NT2/D1 (cell line): ENCODE measurements at places on chromosomes 3 and 15.

DNA sequence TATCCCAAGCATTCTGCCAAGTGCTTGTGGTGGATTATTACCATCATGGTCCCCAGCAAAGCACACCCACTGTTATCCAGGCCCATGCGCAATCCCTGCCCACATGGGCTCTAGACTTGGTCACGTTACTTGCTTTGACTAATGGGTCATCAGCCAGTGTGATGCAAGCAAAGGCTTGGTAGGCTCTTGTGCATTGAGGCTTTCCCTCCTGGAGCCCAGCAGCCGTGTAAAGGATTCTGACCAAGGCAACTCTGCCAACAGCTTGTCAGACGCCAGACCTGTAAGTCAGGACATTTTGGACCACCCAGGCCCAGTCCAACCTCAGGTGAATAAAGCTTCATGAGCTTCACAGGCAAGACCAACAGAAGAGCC, 93.9 kb downstream of the ABHD5 start:
- DNase-seq: no peak

DNA sequence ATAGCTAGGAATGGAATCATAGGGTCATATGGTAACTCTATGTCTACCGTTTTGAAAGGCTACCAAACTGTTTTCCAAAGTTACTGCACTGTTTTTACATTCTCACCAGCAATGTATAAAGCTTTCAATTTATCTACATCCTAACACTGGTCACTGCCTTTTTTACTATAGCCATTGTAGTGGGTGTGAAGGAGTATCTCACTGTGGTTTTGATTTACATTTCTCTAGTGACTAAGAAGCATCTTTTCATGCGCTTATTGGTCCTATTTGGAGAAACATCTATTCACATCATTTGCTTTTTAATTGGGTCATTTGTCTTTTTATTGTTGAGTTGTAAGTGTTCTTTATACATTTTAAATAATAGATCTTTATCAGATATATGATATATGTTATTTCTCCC, 53.3 kb downstream of the PIK3R4 start:
- DNase-seq: no peak

DNA sequence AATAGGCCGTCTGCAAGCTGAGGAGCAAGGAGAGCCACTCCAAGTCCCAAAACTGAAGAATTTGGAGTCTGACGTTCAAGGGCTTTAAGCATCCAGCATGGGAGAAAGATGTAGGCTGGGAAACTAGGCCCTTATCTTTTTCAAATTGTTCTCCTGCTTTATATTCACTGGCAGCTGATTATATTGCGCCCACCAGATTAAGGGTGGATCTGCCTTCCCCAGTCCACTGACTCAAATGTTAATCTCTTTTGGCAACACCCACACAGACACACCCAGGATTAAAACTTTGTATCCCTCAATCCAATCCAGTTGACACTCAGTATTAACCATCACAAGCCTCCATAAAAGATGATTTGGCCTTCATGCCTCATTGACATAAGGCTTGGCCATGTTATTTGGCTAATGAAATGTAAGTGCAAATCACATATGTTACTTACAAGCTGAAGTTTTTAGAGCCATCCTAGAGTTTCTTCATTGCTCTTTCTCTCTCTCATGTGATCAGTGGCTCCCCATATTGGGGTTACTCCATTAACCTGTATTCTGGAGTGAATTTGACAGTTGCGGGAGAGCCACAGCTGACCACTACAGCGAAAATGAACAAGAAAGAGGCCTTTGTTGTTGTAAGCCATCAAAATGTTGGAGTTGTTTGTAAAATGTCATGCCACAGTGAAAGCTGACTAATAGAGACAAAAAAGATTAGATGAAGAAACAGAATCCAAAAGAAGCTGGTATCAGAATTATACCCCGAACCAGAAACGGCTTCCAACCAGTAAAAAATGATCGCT, 61.7 kb downstream of the GBE1 start:
- no peak for DNase-seq

- no peak for DNase-seq
Observed at GRCh38 chr15:92928225-92928750, 28.2 kb downstream of the CHD2 start.

- DNase-seq: no peak
Observed at GRCh38 chr3:32285891-32286290, 47.4 kb downstream of the CMTM8 start.

GRCh38 chr15:83559310-83559966, 94.5 kb upstream of the ADAMTSL3 start:
- DNase-seq: peak; percentile 68

DNA sequence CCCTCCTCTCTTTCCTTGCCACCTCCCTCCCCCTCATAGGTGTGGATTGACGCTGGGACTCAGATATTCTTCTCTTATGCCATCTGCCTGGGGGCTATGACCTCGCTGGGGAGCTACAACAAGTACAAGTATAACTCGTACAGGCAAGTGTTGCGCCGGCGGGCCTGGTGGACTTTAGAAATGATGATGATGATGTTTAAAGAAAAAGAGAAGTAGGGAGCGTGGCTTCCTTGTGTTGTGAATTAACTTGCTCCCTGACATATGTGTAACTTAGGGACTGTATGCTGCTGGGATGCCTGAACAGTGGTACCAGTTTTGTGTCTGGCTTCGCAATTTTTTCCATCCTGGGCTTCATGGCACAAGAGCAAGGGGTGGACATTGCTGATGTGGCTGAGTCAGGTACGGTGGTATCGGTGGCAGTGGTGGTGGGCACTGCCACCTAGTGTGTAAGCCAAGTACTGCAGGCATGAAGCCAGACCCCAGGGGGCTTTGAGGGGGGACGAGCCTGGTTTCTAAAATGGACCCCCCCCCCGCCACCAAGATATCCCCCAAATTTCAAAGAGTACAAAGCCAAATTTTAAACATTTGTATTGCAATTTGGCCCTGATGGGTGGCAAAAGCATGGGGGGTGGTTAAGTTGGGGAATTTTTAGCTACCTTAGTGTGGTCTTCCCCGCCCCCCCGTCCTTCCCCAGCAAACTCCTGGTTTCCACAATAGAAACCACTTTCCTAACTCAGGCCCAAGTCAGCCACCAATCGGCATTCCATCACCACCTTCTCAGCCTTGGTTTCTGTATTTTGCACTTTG, 65.6 kb downstream of the SLC6A6 start:
- DNase-seq: no peak

DNA sequence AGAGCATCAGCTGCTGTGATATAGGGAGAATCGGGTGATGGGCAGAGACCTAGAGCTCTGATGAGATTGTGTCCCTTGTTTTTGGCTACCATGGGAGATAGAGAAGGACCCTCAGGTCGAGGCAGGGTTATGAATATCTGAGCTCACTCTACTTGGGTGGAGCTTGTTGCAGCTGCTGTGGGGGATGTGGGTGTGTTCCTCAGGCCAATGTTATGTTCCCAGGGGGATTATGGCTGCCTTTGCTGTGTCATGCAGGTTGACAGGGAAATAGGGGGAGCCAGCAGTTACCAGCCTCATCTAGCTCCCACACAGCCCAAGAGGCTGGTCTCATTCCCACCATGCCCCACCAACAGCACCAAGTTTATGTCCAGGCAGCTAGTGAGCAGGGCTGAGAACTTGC, 131.5 kb downstream of the TRIM42 start:
- peak; percentile 18 for DNase-seq

- no peak for DNase-seq
Observed at GRCh38 chr3:56851966-56852884, 50.5 kb upstream of the ARHGEF3 start.

DNA sequence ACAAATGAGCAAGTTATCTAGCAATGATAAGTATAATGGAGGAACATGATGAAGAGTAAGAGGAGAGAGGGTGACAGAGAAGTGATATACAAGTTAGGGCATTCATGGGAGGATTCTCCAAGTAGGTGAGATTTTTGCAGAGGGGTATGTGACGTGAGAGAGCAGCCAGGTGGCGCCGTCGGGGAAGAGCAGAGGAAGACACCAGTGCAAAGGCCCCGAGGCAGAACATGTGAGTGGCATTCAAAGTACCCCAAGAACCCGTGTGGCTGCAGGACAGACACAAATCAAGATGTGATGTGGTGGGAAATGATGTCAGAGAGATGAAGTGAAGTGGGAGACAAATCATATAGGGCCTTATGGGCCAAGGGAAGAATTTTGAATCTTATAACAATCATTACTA, 81.8 kb upstream of the GRM7 start:
- no peak for DNase-seq

GRCh38 chr3:14261229-14261628, 82.6 kb downstream of the LSM3 start:
- peak; percentile 84 for DNase-seq

GRCh38 chr3:119177321-119177720, 3.9 kb downstream of the UPK1B start:
- DNase-seq: no peak

- no peak for DNase-seq
Observed at GRCh38 chr3:190537146-190537545, 23.3 kb downstream of the IL1RAP start.

- DNase-seq: no peak
Observed at GRCh38 chr15:53384417-53384816, 375.0 kb downstream of the WDR72 start.

DNA sequence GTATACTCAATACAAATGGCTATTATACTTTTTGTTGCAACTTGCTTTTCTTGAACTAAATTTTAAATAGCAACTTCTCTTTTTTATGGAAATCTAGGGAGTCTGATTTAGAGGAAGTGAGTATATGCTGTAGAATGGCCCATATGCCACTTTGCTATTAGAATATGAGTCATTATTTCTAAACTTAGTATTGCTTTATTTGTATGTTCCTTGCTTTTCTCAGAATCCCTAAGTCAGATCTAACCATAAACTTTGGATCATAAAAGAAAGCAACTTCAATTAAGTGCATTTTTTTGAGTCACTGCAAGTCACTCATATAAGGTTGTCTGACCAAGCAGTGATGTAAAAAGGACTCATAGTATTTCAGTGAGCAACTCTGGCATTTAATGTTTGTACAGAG, 17.5 kb upstream of the SPTSSB start:
- no peak for DNase-seq

- DNase-seq: no peak
Observed at GRCh38 chr3:190546881-190547510, 33.1 kb downstream of the IL1RAP start.

- DNase-seq: no peak
Observed at GRCh38 chr3:139533781-139534454, 5.6 kb downstream of the RBP1 start.

DNA sequence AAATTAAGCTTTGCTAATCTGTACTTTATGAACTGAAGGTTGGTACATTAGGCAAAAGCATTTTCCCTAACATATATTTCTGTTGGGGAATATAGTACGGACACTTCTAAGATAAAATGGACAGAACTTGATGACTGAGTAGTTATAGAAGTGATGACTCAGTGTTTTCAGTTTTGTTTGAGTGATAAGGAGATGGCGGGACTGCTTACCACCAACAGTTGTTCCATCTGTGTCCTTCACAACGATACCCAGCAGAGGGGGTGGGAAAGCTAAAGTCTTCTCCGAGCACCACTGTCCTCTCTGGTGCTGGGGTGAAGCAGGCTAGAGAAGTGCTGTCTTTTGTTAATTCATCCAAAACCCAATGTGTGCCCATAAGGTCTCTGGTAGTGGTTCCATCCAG, 195.8 kb downstream of the CD47 start:
- DNase-seq: no peak

GRCh38 chr3:148540851-148541250, 156.9 kb upstream of the AGTR1 start:
- DNase-seq: no peak

DNA sequence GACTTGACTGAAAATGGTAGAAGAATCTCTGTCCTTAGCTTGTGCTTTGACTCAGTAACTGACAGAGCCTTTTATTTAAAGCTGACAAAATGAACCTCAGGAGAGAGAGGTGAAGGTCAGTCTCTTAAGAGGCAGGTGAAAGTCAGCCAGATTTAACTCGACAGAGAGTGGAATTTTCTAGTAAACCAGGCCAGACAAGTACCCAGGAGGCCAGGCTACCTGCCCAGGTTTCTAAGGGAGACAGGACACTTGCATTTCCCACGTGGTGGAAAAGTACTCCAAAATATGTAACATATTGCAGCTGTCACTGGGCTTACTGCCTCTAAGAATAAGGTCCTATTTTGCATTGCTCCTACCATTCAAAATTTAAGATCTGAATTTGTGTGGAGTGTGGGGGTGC, 167.9 kb downstream of the FMN1 start:
- DNase-seq: no peak

- DNase-seq: no peak
Observed at GRCh38 chr15:63070681-63071129, 28.2 kb downstream of the TPM1 start.

DNA sequence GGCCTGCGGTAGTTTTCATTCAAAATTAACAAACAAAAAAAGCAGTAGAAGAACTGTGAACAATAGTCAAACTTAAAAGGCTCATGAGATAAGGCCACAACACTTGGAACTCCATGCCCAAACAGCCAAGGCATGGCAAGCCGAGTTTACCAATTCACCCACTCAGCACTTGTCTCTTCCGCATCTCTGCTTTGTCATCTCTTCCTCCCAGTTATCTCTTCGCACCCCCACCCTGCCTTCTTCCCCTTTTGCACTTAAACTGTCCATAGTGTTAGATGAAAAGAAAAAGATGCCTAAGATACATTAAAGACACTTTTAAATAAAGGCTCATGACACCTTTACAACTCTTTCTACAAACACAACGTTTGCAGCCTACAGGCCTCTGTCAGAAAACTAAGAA, 11.1 kb downstream of the TLE3 start:
- DNase-seq: no peak

- no peak for DNase-seq
Observed at GRCh38 chr15:81562986-81563385, 189.0 kb upstream of the TMC3 start.

DNA sequence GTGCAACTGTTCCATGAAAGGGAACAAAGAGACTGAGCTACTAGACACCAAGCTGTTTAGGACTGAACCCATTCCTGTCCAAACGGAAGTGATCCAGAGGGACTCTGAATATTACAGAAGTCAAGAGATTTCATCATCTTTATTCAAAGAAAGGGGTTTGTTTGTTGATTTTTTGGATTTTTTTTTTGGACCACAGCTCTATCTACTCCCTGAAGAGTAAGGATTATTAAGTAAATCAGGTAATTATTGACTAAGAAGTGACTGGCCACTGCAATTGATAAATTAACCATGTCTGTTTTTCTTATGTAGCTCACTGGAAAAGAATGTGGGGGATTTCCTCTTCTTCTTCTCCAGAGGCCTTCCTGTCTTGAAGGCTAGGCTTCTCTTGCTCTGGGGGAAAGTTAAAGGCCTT, 146.6 kb upstream of the TPM1 start:
- DNase-seq: no peak

DNA sequence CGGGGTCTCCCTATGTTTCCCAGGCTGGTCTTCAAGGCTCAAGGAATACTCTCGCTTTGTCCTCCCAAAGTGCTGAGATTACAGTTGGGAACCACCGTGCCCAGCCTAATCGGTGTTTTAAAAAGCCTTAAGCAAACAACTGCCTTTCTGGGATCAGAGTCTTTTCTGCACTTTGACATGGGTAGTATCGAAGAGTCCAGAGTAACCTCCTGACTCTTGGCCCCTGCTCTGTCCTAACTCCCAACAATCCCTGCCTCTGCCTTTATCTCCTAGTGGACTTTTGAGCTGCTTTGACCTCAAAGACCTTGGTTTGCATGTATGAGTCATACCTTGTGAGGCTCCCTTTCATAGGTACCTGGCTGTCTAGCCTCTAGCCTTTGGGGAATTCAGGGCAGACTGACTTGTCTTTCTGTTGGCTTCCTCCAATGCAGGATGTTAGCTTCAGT, 21.0 kb upstream of the HACD2 start:
- no peak for DNase-seq
